ENCODE measurements at places on chromosomes 1 and 21.
A peak's percentile ranks its signal among the peaks of the same experiment; 100 is the strongest.

GRCh38 chr1:156515956-156516355, 15.4 kb upstream of the MEF2D start:
- DNase-seq, result no peak

DNA sequence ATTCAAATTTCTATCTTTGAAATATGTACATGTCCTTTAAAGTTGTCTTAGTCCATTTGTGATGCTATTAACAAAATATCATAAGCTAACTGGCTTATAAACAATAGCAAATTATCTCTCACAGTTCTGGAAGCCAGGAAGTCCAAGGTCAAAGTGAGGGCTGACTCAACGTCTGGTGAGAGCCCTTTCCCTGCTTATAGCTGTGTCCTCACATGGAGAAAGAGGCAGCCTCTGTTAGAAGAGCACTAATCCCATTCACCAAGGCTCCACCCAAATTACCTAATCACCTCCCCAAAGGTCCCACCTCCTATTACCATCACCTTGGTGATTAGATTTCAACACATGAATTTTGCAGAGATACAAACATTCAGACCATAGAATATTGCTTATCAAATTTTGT, 450.1 kb upstream of the BEND5 start:
- no peak for DNase-seq

GRCh38 chr1:7207875-7208646, 422.8 kb downstream of the CAMTA1 start:
- peak; percentile 60 for DNase-seq

DNA sequence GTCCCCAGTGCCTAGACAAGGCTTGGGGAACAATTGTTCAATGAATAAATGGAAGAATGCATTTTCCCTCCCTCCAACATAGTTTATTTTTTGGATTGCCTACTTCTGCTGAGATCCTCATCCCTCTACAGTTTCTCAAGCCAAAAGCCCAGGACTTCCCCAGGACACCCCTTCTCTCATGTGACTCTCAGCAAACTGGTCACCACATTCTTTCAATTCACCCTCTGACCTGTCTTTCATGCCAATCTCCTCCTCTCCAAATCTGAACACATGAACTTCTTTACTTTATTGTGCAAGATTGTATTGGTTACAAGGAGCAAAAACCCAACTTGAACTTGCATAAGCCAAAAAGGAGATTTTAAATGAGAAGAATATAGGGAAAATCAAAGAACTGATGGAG, 103.2 kb upstream of the JUN start:
- no peak for DNase-seq

DNA sequence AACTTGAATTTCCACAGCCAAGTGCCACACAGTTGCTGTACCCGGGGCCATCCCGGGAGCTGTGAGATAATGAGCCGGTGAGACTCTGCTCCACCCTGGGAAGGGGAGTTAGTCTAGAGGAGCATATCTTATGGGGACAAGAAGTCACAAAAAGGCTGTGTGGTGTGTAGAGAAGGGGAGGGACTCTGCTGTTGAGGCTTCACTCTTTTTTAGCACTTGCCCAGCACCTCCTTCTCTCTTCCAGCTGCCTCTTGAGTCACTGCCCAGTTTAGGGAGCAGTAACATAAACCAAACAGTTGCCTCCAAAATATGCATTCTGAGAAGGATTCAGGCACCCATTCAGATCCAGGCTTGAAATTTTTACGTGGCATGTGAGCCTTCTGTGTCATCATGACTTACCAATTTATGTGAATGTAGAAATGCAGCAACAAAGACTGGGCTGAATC, 744 bp upstream of the WDR26 start:
- peak; percentile 8 for DNase-seq

DNA sequence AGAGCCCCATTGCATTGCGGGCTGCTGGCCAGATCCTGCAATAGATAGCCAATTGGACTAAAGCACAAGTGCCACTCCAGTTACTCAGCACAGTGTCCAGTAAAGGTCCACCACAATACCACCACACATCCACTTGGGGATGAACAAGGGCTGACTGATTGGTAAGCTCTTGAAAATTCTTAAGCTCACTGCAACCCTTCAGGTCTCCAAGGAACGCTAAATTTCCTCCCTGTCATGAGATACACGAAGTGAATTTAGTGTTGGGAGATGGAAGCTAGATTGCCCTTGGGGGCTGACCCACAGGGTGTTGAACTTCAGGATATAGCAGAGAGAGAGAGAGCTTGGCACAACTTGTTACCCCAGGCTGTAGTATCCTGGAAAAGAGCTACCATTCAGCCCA, 9.8 kb upstream of the AADACL3 start:
- no peak for DNase-seq

DNA sequence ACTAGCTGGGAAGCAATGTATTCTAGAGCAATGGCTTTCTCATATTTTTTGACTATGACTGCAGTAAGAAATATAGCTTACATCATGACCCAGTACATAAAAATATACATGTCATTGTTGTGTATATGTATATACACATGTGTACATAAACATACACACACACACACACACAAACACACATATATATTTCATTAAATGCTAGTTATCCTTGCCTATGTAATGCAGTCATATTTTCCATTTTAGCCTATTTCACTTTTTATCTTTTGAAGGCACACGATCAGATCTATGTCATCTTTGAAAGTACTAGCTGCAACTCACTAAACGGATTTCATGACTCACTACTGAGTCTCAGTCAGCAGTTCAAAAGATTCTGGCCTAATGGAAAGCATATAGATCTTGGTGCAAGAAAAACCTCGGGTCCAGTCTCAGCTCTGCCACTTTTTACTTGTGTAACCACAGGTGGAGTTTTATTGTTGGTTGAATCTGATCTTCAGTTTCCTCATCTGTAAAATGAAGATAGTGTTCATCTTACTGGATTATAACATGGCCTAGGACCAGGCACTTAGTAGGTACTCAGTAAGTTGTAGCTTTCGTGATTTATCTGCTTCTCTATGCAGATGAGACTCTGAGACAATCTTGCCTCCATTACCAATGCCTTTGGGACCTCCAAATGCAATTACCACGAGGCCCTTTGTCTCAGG, 325.6 kb downstream of the RRAGC start:
- no peak for DNase-seq

GRCh38 chr1:22258698-22259097, 115.8 kb upstream of the WNT4 start:
- DNase-seq, result no peak

GRCh38 chr1:74731399-74732052, 1.3 kb downstream of the CRYZ start:
- peak; percentile 13 for DNase-seq

DNA sequence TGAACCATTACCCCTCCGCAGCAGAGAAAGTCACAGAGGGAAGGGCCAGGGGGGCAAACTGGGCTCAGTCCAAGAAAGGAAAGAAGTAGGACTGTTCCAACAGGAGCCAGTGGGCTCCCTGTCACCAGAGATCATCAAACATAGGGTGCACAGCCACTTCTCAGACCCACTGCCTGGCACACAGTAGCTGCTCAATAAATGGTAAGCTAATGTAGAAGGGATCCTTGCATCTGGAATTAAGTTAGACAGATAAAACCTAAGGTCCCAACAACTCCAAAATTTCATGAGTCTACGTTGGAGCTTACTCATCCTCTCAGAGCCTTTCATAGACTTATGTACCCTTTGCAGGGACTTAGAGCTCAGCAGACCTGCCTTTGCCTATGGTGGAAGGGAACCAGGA, 3.5 kb downstream of the BLACAT1 start:
- DNase-seq, result no peak

- no peak for DNase-seq
Measured at GRCh38 chr1:181548497-181548896, 65.2 kb downstream of the CACNA1E start.

DNA sequence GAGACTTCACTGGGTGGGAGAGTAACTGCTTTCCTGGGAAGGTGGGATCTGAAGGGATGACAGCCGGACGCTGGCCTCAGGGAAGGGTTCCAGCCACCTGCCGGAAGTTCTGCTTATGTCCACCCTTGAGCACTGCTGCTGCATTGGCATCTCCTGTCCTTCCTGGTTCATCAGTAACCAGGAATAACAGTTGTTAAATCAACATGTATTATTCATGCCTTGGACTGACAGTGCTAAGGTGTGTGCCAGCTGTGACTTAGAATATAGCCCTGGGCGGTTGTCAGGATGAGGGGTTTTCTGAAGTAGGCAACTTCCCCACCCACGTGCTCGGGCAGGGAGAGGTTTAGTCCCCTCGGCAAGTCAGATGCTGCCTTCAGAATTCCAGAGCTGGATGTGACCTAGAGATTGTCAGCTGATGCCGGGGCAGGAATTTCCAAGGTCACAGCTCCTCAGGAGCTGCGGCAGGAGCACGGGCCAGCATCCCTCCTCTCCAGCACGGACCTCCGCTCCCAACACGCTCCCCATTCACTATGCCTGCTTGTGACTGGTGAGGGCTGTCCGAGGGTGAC, 17.9 kb downstream of the CLDN14 start:
- no peak for DNase-seq

GRCh38 chr1:204983136-204983535, 59.9 kb upstream of the CNTN2 start:
- DNase-seq, result no peak

DNA sequence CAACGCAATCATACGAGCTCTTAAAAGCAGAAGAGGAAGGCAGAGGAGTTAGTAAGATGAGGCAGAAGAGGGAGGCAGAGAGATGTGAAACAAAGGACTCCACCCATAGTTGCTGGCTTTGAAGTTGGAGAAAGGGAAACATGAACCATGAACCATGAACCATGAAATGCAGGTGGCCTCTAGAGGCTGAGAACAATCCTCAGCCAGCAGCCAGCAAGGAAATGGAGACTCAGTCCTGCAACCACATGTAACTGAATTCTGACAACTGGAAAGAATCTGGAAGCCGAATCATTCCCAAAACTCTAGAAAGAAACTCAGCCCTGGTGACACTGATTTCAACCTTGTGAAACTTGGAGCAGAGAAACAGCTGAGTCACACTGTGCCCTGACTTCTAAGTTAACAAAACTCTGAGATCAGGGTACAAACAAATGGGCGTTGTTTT, 10.1 kb downstream of the DIPK1A start:
- no peak for DNase-seq

- DNase-seq, result no peak
Measured at GRCh38 chr1:116255486-116256285, 117.4 kb upstream of the ATP1A1 start.

- DNase-seq, result no peak
Measured at GRCh38 chr1:116390195-116390594, 17.2 kb downstream of the ATP1A1 start.

DNA sequence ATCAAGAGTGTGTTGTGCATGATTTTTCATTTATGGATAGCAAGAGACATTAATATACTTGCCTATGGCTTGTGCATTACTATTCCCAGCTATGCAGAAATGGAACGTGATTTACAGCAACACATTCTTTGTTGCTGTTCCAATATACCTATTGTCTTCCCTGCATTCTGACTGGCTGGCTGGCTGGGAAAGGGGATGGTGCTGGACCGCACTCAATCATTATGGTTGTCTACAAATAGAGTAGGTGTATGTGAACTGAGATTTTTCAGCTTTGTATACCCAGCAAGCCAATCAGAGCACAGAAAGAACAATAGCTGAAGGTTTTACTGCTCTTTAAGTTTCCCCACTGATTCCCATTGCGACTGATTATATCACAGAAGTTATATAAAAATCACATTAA, 167.5 kb downstream of the ATG4C start:
- DNase-seq, result no peak

DNA sequence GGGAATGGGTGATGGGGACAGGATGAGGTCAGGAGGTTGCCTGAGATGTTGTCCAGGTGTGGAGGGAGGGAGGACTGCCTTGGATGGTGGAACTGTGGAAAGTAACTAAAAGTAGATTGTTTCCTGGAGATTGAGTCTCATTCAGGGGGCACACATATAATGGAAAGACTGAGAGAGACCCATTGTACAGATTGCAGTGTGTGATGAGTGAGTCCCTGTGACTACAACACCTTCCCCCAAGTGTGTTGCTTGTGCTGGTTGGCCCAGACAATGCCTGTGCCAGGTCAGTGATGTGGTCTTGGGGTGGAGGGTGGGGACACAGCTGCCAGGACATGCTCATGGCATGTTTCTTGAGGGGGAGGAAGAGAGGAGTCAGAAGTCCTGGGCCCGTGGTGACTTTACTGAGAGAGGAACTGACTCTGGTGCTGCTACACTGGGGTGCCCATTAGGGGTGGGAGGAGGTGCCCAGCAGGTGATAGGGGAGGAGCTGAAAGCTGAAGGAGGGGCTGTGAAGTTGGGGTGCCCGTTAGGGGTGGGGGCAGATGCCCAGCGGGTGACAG, 5.2 kb downstream of the SNAP47 start:
- no peak for DNase-seq

GRCh38 chr21:36966066-36966820, at the start of gene HLCS:
Gene HLCS, minus strand, starts transcription at chr21:36966669. Its CDS starts 31 bp downstream, at chr21:36966638.
- DNase-seq, result peak; percentile 61

- DNase-seq, result no peak
Measured at GRCh38 chr1:223776075-223776814, 63.9 kb downstream of the CAPN2 start.

GRCh38 chr1:167165948-167166689, 54.6 kb upstream of the POU2F1 start:
- no peak for DNase-seq

GRCh38 chr1:69700770-69701169, 133.0 kb downstream of the LRRC7 start:
- no peak for DNase-seq

DNA sequence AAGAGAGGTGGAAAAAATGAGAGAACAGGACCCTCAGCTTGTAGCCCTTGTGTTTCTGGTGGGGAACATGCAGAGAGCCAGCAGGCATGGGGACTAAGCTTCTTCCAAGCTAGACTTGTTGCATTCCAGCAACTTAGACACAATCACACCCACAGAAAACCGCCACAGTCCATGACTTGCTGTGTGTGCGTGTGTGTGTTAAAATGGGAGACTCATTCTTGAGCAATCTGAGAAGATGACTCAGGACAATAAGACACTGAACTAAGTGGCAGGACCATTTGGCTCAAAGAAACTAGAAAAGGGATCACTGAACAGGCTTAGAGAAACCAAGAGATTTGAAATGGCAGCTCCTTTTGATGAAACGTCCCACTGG, 78.0 kb downstream of the HLX start:
- peak; percentile 15 for DNase-seq

DNA sequence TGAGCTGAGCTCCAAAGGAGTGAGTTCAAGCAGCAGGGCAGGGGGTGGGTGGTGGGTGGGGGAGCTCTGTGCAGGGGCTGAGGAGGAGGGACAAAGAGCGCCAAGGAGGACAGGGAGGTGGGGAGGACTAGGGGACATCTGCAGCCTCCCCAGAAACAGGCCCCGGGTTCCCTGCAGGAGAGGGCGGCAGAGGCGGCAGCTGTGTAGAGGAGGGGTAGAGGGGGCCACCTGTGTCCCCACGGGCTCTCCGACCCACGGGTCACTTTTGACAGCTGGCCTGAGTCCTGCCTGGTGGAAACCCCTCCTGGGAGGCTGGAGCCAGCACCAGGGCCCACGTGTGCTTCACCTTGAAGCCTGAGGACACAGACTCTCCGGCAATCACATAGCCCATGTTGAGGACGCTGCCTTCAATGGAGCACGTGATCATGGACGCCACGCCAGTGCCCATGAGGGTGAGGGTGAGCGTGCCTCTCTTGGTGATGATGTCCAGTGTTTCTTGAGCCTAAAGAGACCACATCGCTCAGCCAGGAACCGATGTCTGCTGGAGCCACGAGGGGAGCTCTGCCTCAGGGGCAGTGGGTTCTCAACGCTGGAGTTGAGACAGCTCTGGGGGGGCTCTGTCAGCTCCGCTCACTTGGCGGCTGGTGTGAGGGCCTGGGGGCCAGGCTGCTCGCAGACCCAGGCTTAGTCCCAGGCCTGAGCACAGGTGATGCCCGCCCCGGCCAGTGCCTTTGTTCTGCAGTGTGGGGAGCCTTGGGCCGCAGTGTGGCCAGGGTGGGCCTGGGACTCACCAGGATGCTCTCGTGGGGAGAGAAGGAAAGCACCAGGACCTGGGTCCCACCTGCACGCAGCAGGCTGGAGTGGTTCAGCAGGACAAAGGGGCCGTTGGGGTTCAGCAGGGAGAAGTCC, 6.6 kb upstream of the TMEM52 start:
- no peak for DNase-seq

Measured in Ammon's horn (tissue), 1 donor.